NCI-H748 treated with DMSO at 0.1 percent for 48 hours (cell line): ENCODE measurements at places on chromosomes 3 and 15.

DNA sequence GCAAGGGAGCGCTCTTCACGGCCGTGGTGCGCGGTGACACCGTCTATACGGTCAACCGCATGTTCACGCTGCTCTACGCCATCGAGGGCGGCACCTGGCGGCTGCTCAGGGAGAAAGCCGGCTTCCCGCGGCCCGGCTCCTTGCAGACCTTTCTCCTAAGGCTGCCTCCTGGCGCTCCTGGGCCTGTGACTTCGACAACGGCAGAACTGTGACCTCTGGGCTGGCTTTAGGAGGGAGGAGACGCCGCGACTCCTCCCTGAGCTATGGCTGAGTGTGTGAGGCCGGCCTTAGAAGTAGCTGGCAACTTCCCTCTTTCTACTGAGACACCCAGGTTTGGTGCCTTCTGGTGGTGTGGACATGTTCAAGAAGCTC, 1.4 kb downstream of the KBTBD13 start:
- no peak for DNase-seq

DNA sequence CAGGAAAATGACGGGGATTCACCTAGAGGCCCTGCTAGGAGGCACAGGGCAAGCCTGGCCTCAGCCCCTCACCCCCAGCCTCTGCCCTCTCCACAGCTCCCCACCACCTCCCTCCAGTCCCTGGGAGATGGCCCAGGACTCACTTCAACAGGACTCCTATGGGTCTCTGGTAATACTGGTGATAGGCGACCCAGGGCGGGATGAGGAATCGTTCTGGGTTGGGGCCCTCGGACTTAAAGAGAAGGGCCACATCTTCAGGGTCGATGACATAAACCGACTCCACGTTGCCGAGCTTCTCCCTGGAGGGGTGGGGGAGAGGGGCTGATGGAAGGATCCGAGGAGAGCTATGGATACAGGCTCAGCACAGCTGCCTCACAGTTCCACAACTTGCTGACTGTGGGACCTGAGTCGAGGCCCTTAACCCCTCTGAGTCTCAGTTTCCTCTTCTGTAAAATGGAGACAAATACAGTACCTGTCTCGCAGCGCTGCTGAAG, 19.6 kb downstream of the CYP11A1 start:
- DNase-seq, result no peak

GRCh38 chr15:78695046-78695671, 54.1 kb upstream of the CHRNB4 start:
- DNase-seq, result no peak

DNA sequence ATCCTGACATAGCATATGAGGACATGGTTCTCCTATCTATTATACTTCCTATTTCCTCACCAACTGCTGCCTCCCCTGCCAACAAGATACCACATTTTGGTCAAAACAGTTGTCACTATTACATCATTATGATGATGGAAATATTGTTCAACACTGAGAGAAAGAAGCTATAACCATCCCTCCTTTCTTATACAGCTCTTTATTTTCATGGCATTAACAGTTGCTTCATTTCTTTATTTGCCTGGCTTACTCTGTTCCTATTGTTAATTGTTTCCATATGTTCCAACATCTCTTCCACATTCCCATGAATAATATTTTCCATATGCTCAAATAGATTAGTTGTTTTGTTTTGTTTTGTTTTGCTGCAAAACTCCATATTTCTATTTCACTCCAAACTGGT, 40.8 kb upstream of the FILIP1L start:
- DNase-seq, result no peak

- no peak for DNase-seq
Observed at GRCh38 chr3:126827121-126827520, 123.1 kb downstream of the CHCHD6 start.

DNA sequence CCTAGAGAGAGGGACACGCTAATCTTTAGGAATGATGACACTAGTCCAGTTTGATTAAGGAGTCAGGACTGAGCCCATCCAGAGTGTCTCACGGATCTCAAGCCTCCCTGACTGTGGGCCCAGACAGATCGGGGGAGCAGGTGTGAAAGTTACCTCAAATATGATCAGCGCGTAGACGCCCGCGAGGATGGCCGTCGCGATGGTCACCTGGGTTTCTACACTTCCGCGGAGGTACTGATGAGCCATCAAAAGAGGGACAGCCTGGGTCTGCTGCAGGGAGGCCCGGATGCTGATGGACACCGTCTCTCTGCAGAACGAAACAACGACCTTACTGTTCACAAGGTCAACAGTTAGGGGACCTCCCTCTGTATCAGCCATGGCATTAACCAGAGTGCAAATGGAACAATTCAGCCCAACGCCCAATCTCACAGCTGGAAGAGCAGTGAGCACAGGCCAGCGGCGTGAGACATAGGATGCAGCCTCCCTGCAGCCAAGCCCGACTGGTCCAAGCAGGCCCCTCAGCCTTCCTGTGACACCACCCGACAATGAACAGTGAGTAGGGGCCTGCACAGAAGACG, 84.4 kb downstream of the OCA2 start:
- DNase-seq, result no peak

DNA sequence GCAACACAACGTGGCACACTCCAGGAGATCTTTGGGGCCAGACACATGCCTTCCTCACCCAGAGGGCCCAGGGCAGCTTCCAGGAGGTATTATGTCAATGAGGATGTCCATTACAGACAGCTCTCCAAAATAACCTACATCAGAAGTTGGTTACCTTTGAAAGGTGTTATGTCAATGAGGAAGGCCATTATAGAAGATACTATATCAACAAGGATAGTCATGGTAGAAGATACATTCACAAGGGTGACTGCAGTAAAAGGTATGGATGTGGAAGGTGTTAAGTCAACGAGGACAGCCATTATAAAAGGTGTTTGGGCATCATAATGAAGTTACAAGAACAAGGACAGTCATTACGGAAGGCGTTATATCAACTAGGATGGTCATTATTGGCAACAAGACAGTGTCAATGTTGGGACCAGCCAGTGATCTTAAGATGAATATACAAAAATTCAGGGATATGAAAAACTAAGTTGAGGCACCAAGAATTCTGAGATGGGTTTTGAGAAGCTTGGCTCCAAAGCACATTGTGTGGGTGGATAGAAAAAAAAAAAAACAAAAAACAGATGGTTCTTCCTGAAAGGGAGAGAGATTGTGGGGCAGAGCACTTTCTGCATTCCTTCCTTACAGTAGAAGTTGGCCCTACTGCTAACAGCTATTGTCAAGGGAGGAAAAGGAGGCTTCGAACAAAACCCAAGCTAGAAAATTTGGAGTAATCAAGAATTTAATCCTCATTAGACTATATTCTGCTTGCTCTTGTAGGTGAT, 11.2 kb downstream of the CDCP1 start:
- no peak for DNase-seq

DNA sequence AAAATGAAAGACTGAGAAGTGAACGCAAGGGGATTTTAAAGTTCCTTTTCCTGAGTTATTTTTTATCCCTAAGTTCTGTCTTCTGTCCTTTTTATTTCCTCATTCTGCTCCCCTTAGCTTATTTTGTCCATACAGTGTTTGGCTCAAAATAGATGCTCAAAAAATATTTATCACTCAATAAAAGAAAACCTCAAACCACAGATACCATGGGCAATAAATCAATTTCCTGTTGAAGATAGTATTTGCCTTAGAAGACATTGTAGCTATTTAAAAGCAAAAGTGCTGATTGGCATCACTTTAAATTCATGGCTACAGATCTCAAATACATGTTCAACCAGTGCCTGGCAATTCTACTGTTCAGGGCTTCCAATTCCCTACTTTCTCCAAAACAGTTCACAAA, 316.5 kb upstream of the ADAMTS9 start:
- no peak for DNase-seq

DNA sequence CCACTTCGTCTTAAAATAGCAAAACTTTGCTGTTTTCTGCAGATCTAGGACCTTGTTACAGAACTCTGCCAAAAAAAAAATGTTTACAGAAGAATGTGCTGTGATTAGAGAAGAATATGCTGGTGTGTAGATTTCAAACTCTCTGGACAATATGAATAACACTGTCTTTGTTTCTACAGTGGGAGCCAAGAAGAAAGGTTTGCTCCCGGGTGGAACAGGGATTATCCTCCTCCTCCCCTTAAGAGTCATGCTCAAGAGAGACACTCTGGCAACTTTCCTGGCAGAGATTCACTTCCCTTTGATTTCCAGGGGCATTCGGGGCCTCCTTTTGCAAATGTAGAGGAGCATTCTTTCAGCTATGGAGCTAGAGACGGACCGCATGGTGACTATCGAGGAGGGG, 27.3 kb downstream of the RBM6 start:
- DNase-seq, result no peak

DNA sequence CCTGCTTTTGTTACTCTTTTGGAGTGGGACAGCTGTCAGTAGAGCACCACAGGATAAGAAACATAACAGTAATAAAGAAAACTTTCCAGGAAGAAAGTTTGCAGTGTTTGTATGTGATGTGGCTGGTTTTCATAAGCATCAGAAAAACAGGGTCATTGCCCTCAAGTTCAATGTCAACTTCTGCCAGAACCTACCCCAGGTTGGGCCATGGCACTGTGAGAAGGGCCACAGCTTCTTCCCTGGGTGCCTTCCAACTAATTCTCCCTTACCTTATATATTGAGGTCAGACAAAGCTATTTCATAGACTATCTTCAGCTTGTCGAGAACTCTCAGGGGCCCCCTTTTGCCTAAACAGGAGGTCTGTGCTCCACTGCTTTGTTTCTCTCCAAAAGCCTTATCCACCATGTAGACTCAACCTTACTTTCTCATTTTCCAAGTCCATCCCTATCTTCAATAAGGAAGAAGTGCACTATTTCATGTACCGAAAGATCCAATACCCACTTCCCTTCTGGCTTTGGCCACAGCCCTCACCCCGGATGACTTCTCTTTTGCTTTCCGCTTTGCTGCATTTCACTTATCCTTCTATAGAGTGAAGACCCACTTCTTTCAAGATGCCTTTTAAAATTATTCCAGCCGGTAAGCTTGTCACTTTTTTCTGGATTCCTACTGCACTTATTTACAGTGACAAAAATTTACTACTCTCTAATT, 38.2 kb upstream of the PLCL2 start:
- no peak for DNase-seq

DNA sequence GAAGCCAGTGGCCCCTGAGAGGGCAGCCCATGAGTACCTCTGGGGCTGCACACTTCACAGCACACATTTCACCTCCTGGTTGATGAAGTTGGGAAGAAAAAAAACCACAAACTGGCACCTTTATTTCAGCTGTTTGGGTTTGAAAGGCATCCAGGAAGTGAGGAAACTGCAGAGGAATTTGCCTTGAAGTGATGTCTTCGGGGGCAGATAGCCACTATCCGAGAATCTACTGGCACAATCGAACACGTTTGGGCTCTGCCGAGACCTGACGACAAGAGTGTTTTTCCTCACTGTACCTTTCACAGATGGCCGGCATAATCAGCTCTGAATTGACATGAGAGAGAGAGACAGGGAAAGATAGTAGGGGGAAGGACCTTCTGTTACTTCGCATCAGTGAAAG, 59.7 kb downstream of the LRIG1 start:
- DNase-seq, result no peak
